ENCODE measurements at places on chromosomes 2 and 18.

- DNase-seq, result peak; percentile 25
Observed at GRCh38 chr2:144097440-144098225, 422.3 kb downstream of the ZEB2 start.

DNA sequence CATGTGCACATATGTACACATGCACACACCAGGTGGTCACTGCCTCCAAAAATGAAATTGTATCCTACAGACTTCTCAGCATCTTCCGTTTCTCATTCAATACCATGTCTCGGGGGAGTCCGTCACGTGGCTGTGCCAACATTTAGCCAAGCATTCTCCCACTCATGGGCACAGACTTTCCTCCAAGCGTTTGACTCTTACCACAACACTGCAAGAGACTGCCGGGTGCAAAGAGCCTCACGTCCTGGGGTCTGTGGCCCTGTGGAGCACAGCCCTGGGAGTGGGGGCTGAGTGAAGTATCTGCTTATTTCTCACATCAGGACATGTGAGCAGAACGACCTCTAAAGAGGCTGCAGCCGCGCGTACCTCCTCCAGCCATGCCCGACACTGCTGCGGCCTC lies 28.0 kb downstream of the HDAC4 start:
- DNase-seq, result no peak

- no peak for DNase-seq
Observed at GRCh38 chr2:64029116-64029665, 10.0 kb upstream of the VPS54 start.

GRCh38 chr2:143254110-143254509 lies 124.9 kb downstream of the ARHGAP15 start:
- no peak for DNase-seq

- DNase-seq, result no peak
Observed at GRCh38 chr2:168340931-168341330, 93.5 kb upstream of the STK39 start.

- no peak for DNase-seq
Observed at GRCh38 chr2:233418052-233418760, 63.9 kb downstream of the DGKD start.

- DNase-seq, result no peak
Observed at GRCh38 chr18:24470022-24470618, 9.7 kb downstream of the HRH4 start.

DNA sequence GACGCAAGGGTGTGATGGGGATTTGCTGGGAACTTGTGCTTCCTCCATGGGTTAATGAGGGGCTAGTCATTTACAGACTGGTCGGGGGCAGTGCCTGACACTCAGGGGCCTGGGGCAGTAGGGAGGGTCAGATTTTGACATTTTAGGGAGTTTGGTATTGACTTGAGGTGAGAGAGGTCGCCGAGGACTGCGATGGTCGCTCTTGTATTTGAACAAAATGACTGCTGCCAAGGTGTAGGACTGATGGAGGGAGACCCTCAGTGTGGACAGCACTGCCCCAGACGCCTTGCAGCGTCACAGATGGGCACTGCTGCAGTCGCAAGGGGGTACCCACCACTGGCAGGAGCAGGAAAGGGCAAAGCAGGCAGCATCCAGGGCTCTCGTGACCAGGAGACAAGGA lies 182.9 kb downstream of the RTP5 start:
- DNase-seq, result no peak

GRCh38 chr2:124879640-124880039 lies 854.6 kb downstream of the CNTNAP5 start:
- DNase-seq, result no peak

DNA sequence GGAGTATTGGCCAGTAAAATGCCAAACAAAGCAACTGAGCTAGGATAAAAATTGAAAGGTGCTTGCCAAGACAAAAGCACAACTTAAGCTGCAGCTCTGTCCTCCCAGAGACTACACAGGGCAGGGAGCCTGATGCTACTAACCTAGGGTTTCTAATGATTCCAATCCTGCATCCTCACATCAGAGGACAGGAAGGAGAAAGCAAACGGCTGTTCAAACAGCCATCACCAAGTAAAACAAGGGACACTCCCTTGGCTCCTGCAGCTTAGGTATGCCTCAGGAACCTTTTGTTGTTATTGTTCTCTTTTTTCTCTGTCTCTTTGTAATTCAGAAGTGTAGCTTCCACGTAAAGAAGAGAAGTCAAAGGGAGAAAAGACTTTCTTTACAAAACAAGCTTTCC lies 99.5 kb downstream of the TCF4 start:
- DNase-seq, result no peak

GRCh38 chr2:157897106-157897971 lies 21.2 kb upstream of the ACVR1 start:
- DNase-seq, result peak; percentile 62

DNA sequence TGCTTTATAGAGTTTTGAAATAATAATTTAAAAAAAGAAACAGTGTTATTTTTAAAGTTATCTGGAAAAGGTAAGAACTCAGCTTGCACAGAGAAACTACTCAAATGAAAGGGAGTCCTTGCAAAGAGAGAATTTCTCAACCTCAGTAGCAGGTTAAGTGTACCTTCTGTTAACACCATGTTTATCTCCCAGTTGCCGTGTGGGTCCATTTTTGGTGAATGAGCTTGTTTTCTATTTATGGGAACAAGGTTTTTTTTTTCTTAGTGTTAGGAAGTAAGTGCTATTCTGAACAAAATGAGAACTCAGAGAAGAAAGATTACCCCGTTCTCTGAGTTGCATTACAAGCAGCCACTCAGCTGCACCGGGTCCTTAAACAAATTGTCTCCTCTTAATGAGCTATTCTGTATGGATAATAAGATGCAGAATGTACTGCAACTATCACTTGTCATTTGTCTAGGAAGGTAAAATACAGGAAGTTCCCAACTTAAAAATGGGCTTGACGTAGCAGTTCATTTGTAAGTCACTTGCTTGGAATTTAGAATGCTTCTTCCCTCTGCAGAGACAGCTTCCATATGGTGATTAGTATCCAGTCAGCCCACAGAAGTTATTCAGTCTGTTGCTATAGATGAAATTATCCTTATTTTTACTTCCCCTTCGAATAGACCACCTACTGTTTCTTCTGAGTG lies 74.9 kb downstream of the LTBP1 start:
- DNase-seq, result no peak

DNA sequence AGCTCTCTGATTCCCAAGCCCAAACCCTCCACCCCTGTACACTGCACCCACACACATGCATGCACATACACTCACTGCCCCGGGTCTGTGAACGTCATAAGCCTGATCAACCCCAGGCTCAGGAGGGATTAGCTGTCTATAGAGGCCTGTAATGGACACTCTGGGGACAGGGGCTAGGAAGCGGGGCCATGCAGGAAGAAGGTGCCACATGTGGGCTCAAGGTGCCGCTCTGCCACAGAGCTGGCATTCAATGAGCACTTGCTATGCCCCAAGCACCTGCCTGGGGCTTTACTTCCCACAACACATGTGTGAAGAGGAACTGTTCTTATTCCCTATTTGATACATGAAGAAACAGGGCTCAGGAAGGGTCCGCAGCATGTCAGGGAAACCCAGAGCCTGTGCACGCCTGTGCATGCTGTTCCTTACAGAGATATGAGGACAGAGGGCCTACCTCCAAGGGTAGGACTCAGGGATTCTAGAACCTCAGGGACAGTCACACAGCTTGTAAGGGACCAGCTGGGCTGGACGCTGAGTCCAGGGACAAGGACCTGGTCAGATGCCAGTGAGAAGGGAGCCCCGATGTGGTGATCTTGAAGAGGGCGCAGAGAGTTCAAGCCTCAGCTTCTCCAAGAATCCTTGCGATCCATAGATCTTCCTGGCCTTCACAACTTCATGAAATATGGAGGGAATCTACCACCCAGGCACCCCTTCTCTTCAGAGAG lies 5.0 kb downstream of the BIN1 start:
- DNase-seq, result no peak

GRCh38 chr2:88058191-88058590 lies 2.6 kb upstream of the KRCC1 start:
- DNase-seq, result no peak

DNA sequence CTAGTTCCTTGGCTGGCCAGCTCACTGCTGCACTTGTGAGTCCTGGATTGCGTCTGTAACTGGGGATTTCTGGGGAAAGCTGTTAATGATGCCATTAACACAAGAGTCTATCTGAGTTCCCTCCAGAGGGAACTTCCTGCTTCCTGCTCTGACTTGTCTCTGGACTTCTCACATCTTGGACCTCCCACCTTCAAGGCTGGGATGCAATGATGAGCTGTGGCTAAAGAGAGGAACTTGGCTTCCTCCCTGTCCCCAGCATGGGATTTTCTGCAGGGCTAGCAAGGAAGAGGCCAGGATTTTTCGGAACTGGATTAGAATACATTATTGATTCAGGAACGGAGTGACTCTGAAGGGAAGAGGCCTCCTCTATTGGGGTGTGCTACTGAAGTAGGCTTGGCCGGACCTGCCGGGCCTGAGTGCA lies 155.5 kb downstream of the CLIP4 start:
- DNase-seq, result no peak

- no peak for DNase-seq
Observed at GRCh38 chr2:128219891-128220290, 98.8 kb downstream of the HS6ST1 start.

- no peak for DNase-seq
Observed at GRCh38 chr2:213980883-213981282, 430.0 kb upstream of the VWC2L start.

DNA sequence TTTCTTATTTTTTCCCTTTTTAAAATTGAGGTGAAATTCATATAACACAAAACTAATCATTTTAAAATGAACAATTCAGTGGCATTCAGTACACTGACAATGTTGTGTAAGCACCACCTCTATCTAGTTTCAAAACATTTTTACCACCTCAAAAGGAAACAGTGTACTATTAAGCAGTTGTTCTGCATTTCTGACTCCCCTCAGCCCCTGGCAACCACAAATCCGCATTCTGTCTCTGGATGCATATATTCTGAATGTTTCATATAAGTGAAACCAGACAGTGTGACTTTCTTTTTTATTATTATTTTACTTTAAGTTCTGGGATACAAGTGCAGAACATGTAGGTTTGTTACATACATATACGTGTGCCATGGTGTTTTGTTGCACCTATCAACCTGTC lies 19.2 kb upstream of the TANK start:
- peak; percentile 76 for DNase-seq

GRCh38 chr2:112142525-112143078 lies 4.4 kb downstream of the FBLN7 start:
- DNase-seq, result no peak

DNA sequence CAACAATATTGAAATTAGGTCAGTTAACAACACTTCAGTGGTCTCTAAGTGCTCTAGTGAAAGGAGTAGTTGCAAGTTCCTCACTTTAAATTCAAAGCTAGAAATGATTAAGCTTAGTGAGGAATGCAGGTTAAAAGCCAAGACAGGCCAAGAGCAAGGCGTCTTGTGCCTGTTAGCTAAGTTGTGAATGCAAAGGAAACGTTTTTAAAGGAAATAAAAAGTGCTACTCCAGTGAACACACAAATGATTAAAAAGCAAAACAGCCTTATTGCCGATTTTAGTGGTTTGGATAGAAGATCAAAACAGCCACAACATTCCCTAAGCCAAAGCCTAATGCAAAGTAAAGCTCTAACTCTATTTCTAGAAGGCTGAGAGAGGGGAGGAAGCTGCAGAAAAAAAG lies 44.7 kb downstream of the ANTXR1 start:
- no peak for DNase-seq

DNA sequence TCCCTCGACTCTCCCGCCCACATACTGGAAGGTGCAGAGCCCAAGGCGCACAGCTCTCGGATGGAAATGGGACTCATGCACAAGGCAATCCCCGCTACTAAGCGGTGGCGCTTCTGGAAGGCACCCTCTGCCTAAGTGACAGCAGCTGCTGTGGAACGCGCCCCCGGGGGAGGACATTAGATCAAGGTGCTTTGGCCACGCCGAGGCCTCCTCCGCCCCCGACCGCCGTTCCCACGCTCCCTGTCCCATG lies 202 bp downstream of the MCEE start:
- DNase-seq, result no peak

- no peak for DNase-seq
Observed at GRCh38 chr18:78666666-78667335, 312.8 kb upstream of the SALL3 start.

DNA sequence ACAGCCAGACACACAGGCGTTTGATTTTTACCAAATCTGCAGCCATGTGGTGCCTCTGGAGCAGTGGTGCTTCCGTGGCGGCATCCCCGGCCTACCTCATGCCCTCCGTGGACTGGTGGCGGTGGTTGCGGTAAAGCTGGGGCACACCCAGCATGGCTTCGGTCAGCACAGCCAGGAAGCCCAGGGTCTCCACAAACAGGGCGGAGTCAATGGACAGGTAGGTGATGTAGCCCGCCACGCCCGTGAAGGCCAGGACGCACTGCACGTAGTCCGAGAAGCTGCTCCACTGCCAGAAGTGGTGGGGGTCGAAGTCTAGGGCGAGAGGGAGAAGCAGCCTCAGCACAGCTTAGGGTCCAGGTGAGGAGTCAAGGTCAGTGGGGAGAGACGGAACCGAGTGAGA lies 32.4 kb downstream of the SLC66A2 start:
- no peak for DNase-seq

GRCh38 chr2:49210191-49210590 lies 55.9 kb upstream of the FSHR start:
- no peak for DNase-seq

GRCh38 chr2:39948016-39948719 lies 169.1 kb upstream of the THUMPD2 start:
- no peak for DNase-seq

- no peak for DNase-seq
Observed at GRCh38 chr2:231923010-231923344, 3.2 kb downstream of the NPPC start.

DNA sequence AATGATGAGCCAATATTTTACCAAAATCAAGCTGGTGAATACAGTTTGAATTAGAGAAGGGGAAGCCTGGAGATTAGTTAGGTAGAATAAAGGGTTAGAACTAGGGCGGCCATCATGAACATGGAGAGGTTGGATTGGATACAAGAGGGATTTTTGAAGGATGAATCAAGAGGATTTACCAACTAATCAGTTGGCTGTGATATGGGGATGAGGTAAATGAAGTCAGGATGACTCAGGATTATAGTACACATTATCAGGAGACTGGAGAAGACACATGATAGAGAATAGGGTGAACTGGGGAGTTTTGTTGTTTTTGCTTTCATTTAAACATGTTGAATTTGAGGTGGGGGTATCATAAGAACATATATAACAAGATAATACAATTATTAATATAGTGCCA lies 73.8 kb upstream of the PROKR1 start:
- DNase-seq, result no peak

DNA sequence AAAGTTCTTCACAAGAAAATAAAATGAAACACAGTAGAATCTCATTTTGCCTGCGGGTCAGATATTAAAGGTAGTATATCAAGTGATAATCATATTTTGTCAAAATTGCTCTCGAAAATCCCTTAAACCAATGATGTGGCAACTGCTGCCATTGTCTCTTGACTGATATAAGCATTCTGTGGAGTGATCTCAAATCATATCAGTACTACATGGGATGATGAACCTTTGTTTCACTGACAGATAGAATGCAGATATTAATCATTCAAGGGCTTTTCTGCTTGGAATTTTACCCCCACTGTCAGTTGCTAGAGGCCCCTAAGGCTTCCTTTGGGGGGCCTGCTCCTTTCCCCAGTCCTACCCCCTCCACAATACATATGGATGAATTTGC lies 31.3 kb upstream of the MALL start:
- DNase-seq, result no peak

GRCh38 chr2:161238265-161238559 lies 70.0 kb upstream of the PSMD14 start:
- DNase-seq, result no peak

GRCh38 chr2:118837067-118837466 lies 10.4 kb downstream of the EN1 start:
- DNase-seq, result no peak

- no peak for DNase-seq
Observed at GRCh38 chr18:46335534-46336101, 231.4 kb downstream of the HAUS1 start.

- DNase-seq, result peak; percentile 83
Observed at GRCh38 chr2:200862532-200863000, 1.9 kb downstream of the CLK1 start.
